ENCODE measurements at places on chromosomes 7 and 10.
A peak's percentile ranks its signal among the peaks of the same experiment; 100 is the strongest.

DNA sequence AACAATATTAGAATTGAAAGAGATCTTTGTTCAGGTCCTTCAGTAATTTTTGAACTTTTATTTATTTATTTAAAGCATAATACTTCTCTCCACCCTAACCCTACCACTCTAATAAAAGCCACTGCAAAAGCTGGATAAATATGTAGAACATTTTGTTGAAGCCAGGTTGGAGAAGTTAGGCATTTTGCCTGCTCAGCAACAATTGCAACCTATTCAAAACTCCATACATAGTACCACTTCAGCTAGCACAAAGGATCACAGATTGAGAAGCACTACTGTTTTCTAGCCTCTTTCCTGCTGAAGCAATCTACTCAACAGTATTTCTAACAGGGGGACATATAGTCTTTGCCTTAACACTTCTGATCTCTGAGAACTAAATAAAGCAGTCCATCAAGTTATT, 25.0 kb downstream of the RUNDC3B start:
- no peak for DNase-seq

GRCh38 chr7:38410056-38410455, 136.6 kb upstream of the TARP start:
- no peak for DNase-seq

DNA sequence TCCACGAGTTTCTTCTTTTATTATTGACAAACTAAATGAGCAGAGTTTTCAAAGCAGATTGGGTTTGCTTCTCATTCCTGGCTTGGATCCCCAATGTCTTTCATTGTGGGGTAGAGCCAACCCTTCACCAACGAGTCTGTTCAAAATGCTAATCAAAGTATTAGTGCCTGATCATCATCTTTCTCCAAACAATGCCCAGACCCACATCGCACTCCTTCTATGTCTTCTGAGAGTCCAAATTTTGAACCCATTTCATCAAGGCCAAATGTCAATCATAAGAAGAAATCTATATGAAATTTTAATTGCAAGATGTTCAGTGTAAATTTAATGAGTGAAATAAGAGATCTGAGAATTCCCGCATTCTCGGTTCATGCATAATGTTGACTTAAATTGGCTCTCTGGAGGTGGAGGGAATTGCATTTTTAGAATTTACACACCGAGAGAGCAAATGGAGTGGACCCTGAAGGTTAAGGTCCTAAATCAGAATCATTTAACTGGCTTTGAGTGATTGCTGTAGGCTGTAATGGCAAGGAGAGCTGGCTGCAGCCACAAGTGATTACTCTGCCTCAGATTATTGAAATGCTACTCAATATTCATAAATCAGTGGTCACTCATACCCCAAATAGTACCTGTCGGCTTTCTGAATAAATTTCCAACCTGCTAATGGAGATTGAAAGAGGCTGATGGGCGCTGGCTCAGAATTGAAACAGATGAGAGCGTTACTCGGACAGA, 602.9 kb downstream of the TYW1 start:
- DNase-seq, result no peak

- no peak for DNase-seq
Measured at GRCh38 chr7:31919678-31920369, 150.4 kb downstream of the PDE1C start.

DNA sequence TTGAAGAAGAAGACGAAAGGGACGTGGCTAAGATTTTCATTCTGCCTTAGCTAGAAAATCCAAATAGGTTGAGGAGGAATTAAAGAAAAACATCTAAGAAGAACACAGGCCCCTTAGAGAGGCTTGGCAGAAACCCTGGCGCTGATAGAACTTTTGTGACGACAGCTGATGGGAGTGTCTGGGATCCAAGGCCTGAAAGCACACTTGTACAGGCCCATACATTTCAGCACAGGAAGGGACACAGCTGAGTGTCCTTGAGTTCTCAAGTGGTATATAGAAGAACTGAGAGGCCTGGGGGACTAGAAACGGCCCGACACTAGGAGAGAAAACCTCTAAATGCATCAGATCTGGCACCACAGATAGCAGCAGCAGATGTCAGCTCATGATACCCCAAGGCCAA, 39.5 kb downstream of the PRPS1L1 start:
- DNase-seq, result no peak

DNA sequence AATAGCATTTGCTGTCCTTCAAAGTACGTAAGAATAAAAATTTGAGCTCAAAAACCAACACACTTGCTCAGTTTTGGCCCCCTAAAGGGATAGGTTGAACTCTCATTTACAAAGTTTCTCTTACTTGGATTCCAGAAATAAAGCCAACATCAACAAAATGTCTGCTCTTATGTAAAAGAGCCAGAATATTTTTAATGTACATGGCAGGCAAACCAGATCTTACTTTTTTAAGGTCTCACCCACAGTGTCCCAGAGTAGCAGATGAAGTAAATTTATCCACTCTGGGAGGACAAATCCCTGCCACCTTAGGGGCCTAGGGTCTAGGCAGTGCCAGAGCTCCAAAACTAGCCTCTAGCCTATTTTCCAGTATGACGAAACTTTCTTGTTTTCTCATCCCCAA, 159.6 kb downstream of the SKAP2 start:
- DNase-seq, result no peak

GRCh38 chr7:116632384-116632783, 39.6 kb upstream of the MET start:
- no peak for DNase-seq

DNA sequence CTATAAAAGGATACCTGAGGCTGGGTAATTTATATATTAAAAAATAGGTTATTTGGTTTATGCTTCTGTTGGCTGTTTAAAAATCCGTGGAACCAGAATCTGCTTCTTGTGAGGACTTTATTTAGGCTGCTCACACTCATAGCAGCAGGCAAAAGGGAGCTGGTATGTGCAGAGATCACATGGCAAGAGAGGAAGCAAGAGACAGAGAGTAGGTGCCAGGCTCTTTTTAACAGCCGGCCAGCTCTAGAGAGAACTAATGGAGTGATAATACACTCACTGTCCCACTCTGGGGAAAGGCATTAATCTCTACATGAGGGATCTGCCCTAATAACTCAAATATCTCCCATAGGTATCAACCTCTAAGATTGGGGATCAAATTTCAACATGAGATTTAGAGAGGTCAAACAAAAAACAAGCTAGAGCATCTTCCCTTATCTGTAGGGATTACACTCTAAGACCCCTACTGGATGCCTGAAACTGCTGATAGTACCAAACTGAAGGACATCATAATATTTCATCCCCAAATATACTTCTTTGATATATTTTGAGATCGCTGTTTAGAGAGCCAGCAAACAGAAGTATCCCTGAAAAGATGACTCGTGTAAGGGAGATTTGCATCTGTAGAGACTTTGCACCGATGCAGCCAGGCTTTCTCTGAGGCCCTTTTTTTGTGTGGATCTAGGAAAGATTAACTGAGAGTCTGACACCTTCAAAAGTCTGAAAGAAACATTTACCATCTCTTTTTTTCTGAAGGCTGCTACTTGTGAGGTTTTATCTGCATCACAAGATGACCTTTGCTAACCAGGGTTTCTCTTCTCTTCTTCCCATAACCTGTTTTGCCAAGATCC, 717.0 kb upstream of the MBL2 start:
- no peak for DNase-seq

DNA sequence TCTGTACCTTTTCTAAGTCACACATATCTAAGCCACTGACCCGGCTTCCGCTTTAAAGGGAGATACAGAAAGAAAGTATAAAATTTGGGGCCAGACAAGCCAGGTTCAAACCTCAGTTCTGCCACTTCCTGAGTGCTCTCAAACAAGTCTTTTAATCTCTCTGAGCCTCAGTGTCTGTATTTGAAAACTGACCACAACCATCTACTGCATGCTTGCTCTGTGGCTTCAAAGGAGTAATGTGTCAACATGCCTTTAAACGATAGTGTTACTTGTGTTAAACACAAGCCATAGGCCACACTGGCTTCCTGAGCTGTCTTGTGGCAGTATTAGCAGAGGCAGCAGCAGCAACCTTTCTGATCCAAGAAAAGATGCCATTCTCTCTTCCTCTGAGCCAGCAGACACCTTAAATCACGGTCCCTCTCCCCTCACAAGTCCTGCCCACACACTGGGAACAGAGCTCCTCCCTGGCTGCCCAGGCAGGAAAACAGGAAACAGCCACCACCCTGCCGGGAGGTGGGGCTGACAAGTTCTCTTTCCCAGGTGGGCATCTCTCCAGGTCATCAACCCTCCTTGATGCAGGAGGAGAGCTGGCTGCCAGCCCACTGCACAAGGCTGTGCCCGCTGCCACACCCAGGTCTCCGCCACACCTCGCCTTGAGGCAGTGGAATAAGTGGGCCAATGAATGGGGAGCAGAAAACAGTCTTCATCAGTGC, 10.7 kb downstream of the HIP1 start:
- DNase-seq, result peak; percentile 56

- peak; percentile 97 for DNase-seq
Measured at GRCh38 chr10:3825244-3825643, 40.2 kb upstream of the KLF6 start.

- peak; percentile 100 for DNase-seq
Measured at GRCh38 chr7:101099969-101100781, 14.9 kb downstream of the TRIM56 start.

GRCh38 chr10:13987446-13987845, 343.3 kb downstream of the FRMD4A start:
- peak; percentile 89 for DNase-seq

DNA sequence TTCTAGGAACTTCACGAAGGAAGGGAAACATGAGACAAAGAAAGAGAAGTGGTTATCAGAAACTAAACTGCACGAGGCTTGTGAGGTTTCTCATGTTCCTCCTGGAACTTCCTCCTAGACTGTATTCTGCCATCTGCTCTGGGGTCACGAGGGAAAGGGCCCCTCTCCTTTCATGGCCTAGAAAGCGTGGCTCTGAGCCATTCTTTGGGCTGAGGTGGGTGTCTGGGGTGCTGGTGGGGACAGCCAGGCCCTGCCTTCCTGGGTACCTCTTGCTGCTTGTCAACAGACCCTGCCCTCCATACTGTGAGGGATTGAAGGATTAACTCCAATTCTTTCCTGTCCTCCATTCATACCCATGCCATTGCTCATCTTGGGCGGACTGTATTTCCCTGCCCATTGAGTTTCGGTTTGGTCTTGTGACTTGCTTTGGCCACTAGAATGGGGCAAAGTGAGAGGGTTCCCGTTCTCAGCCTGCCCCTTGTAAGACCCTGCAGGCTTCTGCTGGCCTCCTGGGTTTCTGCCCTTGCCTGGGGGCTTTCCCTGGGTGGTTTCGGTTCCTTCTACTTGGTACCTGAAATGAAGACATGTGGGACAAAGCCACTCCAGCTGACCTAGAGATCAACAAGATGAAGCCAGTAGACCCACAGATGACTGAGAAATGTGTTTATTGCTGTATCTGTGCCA, 14.9 kb upstream of the GIMAP8 start:
- DNase-seq, result no peak

DNA sequence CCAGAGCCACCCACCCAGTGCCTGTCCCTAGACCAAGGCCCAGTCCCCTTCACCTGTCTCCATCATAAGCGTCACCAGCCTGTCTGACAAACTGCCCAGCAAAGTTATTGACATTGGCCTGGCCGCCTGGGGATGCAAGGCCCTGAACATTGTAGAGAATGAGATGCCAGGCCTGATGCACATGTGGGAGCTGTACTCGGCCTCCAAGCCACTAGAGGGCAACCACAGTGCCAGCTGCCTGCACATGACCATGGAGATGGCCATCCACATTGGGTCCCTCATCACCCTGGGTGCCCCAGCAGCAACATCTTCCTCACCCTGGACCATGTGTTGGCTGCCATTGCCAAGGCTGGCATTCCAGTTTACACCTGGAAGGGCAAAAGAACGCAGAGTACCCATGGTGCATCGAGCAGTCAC, 63.7 kb upstream of the ANTXRL start:
- no peak for DNase-seq

- peak; percentile 80 for DNase-seq
Measured at GRCh38 chr10:54441275-54441674, 359.8 kb downstream of the PCDH15 start.

DNA sequence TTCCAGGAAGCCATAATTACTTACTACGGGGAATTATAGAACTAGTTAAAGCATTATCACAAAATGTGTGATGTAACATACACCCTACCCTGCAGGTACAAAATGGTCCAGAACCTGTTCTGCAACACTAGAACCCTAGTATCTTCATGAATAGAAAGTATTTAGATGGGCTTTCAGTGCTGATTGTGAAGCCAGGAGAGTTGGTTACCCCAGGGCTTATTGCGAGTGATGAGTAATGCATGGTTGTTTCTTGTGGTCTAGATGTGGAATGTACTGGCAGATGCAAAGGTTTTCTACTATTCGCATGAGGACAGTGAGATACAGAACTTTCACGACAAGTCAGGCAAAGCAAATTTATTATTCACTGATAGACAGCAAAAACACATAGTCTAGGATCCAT, 33.6 kb upstream of the AGR3 start:
- peak; percentile 77 for DNase-seq

- DNase-seq, result no peak
Measured at GRCh38 chr7:73577627-73578341, 595 bp downstream of the TBL2 start.

- DNase-seq, result no peak
Measured at GRCh38 chr10:69578508-69578991, 5.3 kb upstream of the NEUROG3 start.

- DNase-seq, result no peak
Measured at GRCh38 chr7:121304102-121304658, 24.6 kb upstream of the WNT16 start.

DNA sequence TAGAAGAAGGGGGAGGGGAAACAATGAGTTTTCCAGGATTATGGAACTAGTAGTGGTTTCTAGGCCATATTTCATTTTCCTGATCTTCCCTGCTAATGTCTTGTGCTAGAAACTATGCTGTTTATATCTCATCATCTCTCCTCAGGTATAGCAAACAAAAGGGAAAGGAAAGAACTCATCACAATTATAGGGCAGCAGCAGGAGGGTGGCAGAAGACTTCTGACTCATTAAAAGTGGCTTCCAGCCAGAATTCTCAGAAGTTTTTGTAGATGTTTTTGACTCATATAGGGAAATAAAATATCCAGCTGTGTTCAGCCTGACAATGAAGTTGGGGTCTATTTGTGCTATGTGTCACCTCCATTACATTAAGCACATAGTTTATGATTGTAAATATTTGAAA, 6.5 kb downstream of the AHR start:
- peak; percentile 89 for DNase-seq

DNA sequence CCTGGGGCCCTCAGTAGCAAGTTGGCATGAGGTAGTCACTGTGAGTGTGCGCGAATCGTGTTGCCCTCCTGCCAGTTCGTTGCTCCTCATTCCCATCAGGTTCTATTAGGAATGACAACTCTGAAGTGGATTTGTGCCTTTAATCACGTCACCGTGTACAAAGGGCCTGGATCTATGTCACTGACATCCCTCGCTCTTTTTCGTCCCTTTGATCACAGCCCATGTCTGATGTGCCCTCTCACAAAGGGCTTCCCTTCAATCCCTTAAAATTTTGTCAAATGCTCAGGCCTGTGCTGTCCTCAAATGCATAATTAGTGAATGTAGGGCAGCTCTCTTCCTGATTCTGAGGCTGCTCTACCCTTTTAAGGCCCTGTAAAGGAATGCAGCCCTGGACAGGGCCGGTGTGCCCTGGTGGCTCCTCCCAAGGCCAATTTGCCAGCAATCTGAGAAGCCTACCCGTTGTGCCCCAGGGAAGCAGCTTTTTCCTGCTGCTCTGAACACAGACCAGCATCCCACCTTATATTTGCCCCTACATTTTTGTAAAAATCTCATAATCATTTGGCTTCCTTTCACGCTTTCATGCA, 93.6 kb downstream of the TMEM178B start:
- DNase-seq, result no peak

- no peak for DNase-seq
Measured at GRCh38 chr10:126006906-126007305, 110.5 kb downstream of the FANK1 start.

GRCh38 chr7:121924269-121925186, 51.6 kb downstream of the PTPRZ1 start:
- DNase-seq, result no peak

- no peak for DNase-seq
Measured at GRCh38 chr10:71561003-71561574, 158.5 kb downstream of the C10orf105 start.

Data from RCC 7860 (cell line).